Activated T-helper 9 cell treated with anti-CD3 and anti-CD28 coated beads, Interleukin-2, amount 50 U/mL, for 16 hours (primary cell): ENCODE measurements at places on chromosomes 11 and 22.

- DNase-seq, result no peak
Measured at GRCh38 chr22:33270596-33270995, 212.4 kb upstream of the SYN3 start.

- DNase-seq, result no peak
Measured at GRCh38 chr11:124643605-124644425, 21.2 kb downstream of the TBRG1 start.

DNA sequence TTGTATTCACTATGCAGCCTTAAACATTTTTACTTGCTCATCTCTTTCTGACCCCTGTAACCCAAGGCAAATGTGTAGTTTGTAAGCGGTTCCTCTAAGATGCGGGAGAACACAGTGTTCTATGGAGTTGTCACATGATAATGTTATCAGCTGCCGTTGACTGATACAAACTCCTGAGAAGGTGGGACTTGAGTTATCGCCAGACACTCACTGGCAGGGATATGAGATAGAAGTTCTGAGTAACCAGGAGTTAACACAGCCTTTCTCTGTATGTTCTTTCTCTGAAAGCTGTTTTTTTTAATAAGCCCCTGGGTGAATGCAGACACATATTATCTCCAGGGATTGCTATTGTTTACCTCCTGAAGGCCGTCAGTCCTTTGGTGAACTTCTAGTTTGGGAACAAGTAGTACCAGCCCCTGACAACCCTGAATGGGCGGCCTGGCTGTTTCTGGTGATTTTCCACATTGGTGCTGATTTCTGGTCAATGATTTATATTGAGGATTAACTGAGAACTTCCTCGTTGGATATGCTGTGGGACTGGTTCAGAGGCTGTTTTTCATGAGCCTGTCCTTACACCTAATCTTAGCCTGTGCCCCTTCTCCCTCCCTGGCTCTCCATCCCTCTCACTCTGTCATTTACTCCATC, 155.3 kb upstream of the RASSF10 start:
- no peak for DNase-seq

- DNase-seq, result no peak
Measured at GRCh38 chr11:123193742-123194141, 1.3 kb downstream of the CLMP start.

GRCh38 chr11:64790205-64791095, 12.1 kb upstream of the SF1 start:
- no peak for DNase-seq

DNA sequence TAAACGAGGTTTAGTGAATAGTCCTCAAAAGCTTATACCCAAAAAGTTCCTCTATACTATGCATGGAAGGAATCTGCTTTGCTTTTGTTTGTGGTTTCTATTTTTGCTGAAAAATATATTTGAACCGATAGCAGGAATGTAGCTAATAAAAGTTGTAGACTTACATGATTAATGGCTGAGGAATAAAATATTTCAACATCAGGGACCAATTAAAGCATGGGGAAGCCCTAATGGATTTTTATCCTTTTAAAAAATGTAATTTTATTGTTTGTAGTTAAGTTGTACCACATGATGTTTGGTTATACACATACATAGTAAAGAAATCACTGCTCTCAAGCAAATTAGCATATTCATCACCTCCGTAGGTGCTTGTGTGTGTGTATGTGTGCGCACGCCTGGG, 295.3 kb upstream of the CNTN5 start:
- DNase-seq, result no peak

GRCh38 chr11:27991736-27992135, 116.2 kb downstream of the KIF18A start:
- no peak for DNase-seq

- DNase-seq, result no peak
Measured at GRCh38 chr11:18697576-18697975, 1.0 kb upstream of the TMEM86A start.

DNA sequence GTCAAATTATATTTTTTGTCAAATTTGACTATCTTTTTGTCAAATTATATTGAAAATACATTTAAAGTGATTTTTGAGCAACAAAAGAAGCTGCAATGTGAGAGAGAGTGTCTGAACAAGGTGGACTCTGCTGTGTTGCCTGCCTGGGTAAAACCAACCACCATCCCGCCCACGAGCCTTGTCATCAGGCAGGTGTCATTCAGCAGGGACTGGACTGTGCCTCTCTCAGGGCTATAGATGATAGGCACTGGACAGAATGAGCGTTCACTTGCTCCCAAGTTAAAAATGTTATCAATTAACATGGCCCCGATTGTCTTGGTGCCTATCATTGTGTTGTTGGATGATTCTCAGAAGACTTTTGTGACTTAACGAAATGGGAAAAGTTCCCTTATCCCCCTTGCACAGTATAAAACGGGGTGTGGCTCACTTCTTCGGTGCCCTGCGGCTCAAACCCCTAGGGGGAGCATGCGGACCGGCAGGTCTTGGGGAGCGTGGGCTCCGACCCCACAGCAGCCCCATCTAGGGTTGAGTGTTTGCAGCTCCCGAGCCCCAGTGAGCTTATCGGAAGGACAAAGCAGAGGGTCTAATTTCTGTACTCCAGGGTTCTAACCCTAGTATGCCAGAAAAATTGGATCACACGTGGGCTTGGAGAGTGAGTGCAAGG, 1.7 kb downstream of the APOL5 start:
- DNase-seq, result no peak

- DNase-seq, result no peak
Measured at GRCh38 chr11:128448981-128449713, 138.2 kb downstream of the ETS1 start.

DNA sequence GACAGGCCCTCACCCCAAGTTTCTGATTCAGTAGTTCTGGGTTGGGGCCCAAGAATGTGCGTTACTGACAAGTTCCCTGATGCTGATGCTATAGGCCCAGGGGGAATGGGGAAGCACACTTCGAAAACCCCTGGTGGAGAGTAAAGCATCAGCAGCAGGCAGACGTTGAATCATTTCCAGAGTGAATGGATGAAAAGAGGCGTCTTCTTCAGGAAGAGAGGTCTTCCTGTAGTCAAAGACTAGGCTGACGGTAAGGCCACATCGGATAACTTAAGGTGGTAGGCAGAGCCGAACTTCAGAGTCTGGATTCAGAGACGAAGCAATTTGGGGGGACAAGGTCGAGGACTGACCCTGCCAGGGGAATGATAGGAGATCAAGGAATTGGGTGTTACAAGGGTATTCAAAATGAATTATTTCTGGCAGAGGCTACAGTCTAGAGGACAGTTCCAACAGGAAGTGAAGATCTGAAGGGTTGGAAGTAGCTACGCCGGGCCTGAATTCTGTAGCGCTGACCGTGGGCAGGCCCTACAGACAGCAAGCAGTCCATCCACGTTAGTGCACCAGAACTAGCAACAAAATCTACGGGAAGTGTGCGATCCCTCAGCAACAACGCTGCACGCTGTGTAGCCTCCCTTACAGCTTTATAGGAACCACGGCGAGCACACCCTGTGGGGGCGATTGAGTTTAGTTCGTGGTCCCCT, 862 bp upstream of the CENATAC start:
- peak; percentile 19 for DNase-seq

DNA sequence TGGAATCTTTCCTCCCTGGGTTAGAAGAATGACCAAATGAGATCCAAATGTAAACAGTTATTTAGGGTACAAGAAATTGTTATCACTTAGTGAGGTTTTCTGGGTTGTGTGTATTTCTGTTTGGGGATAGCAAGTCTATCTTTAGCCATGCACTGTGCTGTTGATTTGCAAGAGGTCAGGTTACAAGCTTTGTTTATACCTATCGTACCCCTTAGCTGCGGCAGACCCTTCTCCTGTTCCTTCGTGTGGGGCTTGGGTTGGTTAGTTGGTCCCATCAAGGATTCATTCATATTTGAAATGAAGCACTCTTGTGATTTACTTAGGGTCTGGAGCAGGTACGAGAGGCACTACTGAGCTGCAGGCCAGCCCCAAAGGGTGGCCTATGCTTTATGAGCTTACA, 72.6 kb downstream of the USP35 start:
- no peak for DNase-seq

- DNase-seq, result no peak
Measured at GRCh38 chr22:23399367-23400285, 180.5 kb downstream of the IGLL1 start.

GRCh38 chr22:20178075-20178914, 27.4 kb upstream of the CCDC188 start:
- DNase-seq, result no peak

GRCh38 chr11:68855205-68855981, 13.7 kb upstream of the CPT1A start:
- DNase-seq, result no peak

GRCh38 chr11:95140397-95141033, 50.9 kb downstream of the ENDOD1 start:
- no peak for DNase-seq

GRCh38 chr11:68542617-68543016, 82.1 kb downstream of the PPP6R3 start:
- DNase-seq, result no peak

DNA sequence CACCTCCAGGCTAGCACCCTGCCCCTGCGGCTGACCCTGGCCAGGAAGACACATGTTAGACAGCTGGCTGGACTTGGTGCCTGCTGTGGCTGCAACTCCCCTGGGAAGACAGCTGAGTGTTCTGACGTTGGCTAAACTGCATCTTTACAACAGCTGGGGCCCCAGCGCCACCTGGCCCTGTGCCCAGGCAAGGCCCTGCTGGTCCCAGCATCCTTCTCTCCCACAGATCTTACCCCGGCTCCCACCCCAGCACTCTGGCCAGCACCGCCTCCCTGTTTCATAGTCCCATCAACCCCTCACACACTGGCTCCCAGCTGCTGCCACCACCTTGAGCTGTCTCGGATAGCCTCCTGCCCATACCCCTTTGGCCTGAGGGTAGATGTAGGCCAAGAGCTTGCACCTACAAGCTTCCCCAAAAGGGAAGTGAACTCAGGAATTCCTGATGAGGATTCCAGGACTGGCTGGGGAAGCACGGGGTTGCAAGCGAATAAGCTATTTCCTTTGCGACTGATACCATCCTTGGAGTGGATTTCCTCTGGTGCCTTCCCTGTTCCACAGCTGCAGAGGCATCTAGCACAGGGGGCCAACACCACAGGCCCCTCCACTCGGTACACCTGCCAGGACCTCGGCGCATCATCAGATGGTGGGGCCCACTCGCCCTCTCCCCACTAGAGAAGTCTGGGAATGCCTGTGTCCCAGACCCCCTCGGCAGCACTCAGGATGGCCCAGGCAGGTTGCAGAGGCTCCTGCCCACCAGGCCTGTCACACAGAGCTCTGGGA, 28.5 kb downstream of the RSPH14 start:
- no peak for DNase-seq

DNA sequence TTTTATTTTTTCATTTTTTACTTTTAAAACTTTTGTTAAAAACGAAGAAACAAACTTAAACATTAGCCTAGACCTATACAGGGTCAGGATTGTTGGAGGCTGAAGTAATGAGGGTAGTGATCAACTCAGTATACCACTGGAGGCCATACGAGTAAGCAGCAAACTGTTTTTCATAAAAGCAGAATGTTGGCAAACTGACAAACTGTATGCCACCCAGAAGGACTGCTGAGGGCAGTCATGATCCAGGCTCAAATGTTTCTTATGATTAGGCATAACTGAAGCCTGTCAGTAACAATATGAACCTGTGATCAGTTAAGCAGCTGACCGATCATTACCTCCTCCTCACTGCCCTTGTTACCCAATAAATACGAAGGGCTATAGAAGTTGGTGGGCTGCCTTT, 10.2 kb upstream of the SC5D start:
- DNase-seq, result no peak

DNA sequence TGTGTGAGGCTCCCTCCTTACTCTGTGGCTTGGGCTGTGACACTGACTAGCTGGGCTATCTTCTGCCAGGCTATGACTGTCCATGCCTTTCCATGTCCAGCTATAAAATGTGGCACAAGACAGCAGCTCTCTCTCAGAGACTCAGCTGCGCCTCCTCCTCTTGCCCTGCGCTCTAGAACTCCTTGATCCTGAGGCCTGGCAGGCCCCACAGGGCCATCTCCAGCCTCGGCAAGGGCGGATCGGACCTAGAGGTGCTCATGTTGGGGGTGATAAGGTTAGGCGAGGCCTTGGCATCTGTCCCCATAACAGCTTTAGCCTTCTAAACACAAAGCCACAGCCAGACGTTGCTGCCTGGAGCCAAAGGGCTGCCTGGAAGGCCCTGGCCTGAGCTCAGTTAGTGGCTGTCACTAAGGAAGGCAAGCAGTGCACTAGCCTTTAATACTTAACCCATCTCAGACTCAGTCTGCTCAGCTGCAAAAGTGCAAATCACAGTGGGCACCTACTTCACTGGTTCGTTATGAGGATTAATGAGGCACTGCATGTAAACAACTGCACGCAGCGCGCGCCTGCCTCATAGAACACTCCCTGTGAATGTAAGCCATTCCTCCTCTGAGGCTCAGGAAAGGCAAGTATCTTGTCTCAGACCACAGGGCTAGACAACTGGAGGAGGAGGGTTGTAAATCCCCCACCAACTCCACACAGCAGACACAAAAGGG, 1.2 kb downstream of the GUCD1 start:
- no peak for DNase-seq

- no peak for DNase-seq
Measured at GRCh38 chr11:30387891-30388861, 65.3 kb downstream of the ARL14EP start.

GRCh38 chr11:2992234-2992996, at the start of gene NAP1L4:
NAP1L4 (minus strand) TSS chr11:2992329; CDS start chr11:2979220, 13,109 bp downstream.
- DNase-seq, result peak; percentile 93

GRCh38 chr22:25774575-25775026, 32.6 kb downstream of the MYO18B start:
- no peak for DNase-seq

DNA sequence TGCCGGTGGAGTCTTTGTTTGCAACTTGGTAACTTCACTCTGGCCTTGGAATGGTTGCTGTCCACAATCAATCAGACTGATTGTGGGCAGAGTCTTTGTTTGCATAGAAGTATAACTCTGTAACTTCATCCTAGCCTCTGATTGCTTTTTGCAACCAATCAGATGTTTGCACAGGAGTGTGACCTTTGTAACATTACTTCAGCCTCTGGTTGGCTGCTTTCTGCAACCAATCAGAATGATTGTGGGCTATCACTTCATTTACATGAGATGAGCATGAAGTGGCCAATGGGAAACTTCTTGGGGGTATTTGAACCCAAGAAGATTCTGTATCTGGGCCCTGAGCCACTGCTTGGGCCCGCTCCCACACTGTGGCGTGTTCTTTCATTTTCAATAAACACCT, 79.6 kb upstream of the CLDN5 start:
- no peak for DNase-seq
